Anterior cingulate cortex (tissue), 58 donors: ENCODE measurements at places on chromosomes 7 and 10.

GRCh38 chr7:42645906-42646305 lies 266.0 kb downstream of the C7orf25 start:
- no peak for DNase-seq

DNA sequence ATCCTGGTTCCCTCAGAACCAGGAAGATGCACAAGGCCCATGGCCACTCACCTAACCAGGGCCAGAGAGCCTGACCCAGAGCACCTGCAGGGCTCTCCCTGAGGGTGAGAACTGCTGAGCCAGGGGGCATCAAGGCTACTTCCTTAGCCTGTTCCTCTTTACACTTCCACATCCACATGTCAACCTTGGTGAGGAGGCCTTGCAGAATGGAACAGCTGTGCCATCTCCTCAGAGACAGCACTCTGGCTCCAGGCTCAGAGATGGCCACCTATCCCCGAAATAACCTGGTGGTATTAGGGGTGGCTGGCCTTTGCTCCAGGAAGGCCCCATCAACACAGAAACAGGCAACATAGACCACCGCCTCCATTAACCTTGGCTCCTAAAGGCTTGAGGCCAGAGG lies 473.0 kb downstream of the RPS24 start:
- DNase-seq, result no peak

DNA sequence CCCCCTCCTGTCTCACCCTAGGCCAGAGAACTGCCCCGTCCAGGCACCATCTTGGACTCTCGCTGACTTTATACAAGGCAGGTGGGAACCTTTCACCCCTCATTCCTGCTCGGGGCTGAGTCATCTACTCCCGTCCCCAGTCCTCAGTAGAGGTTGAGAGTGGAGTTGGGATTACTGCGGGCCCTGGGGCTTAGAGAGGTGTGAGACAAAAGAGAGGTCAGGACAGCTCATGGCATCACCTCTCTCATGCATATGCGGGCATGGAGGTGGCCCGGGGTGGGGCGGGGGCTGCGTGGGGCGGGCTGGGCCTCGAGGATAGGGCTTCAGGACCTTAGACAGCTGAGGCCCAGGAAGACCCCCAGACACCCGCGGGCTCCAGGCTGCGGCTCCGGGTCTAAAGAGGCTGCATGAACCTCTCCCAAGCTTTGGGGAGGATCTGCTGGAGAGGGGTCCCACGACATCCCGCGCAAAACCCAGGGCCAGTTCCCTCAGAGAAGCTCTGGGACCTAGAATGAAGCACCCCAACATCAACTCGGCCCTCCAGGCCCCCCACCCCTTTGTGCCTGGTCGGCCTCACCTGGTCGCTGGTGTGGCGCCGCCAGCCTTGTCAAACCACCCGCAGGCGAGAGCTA lies 317 bp downstream of the PDZD7 start:
- DNase-seq, result no peak

- DNase-seq, result no peak
Observed at GRCh38 chr10:86391986-86392722, 25.6 kb upstream of the GRID1 start.

DNA sequence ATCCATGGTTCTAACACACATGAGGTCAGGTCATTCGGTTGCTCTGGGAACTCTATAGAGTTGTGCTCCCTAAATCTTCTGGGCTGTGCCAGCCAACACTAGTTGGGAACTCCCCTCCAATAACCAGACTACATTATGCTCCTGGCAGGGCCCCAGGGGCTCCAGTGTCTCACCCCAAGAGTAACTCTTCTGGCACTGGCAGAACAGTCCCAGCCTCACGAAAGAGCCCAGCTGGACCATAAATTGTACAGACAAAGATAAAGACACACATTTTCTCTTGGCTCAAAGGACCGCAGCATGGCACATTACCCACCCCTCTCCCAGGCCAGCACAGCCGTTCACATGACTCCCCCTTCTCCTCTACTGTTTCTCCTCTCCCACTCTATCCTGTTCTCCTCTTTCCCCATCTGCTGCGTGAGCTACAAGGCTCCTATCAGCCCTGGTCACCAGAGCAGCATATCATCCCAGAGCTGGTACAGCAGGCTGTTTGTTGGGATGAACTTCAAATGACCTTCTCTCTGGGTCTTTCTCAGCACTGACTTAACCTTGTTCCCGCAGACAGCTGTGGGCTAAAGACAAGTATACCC lies 230.6 kb downstream of the PLXNA4 start:
- no peak for DNase-seq

DNA sequence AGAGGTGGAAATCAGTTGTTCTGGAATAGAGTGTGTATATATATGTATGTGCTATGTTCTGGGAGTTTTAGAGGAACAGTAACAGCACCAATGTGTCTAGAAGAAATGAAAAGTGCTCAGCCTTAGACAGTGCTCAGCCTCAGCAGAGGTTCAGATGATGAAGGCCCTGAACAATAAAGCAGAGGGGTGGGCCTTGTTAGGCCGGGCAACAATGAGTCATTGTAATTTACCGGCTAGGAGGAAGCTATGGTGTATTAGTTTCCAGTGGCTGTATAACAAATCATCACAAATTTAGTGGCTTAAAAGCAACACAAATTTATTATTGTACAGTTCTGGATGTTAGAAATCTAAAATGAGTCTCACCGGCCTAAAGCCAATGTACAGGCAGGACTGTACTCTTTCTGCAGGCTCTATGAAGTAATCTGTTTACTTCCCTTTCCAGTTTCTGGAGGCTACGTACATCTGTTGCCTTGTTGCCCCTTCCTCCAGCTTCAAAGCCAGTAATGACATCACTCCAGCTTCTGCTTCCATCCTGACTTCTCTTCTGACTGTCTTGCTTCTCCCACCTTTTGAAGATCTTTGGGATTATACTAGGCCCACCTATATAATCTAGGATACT lies 84.6 kb downstream of the CH25H start:
- no peak for DNase-seq

- no peak for DNase-seq
Observed at GRCh38 chr7:31494421-31494820, 19.5 kb upstream of the ITPRID1 start.

GRCh38 chr7:128003787-128004186 lies 27.4 kb downstream of the LRRC4 start:
- no peak for DNase-seq

DNA sequence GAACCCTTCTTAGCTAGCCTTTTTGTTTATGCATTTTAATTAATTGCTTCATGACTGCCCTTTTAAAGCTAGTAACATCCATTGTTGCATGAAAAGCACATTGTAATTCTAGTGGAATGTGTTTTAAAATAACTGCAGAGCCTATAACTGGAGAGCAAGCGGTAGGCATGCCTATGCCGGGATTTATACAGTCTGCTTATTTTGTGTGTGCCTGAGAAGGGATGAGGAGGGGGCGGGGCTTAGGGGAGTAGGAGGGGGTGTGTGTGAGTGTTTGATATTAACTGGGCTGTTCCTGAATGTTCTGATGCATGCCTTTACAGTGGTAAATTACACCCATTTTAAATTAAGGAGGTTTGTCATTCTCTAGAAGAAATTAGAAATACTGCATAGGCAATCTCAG lies 208.1 kb downstream of the TCF7L2 start:
- DNase-seq, result no peak

- DNase-seq, result no peak
Observed at GRCh38 chr10:88107296-88108097, 244.1 kb downstream of the PTEN start.

DNA sequence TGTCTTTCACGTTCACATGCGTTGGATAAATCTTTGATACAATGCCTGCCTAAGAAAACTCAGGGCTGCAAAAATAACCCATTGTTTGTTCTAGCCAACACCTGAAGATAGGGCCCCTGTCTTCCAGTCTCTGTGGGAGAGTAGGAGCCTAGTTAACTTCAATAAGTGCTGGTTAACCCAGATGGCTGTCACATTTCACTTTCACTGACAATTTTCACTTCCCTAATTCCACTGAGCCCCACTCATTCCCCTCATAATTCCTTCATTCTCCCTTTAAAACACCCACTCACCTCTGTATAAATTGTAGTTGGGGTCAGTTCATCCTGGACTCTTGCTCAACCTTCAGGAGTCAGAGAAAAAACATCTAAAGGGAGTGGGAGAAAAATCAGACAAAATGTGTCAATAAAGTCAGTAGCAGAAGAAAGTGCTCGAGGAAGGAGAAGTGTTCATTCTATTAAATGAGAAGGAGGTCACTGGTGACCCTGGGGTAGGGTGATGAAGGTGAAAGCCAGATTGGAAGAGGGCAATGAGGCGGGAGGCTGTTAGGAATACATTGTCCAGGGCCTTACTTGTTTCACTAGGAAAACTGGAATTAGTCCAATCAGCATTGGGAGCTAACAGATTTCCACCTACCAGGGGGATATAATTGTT lies 51.2 kb upstream of the ABI1 start:
- no peak for DNase-seq

DNA sequence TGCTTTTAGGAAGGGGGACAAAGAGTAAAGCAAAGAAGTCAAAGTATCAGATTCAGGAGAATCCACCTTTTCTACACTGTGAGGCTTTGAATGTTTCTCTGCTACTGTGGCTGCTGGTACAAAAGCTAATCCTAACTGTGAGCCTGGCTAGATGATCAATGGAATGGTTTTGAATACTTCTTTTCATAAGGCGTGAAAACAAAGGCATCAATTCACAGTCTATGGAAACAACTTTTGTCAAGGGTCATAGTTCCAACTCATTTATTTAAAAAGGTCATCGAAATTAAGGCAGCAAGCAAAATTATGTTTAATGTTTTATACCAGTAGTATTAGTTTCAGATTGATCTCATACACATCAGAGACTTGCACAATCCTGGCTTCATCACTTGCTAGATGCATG lies 118.1 kb downstream of the CTTNBP2 start:
- no peak for DNase-seq

DNA sequence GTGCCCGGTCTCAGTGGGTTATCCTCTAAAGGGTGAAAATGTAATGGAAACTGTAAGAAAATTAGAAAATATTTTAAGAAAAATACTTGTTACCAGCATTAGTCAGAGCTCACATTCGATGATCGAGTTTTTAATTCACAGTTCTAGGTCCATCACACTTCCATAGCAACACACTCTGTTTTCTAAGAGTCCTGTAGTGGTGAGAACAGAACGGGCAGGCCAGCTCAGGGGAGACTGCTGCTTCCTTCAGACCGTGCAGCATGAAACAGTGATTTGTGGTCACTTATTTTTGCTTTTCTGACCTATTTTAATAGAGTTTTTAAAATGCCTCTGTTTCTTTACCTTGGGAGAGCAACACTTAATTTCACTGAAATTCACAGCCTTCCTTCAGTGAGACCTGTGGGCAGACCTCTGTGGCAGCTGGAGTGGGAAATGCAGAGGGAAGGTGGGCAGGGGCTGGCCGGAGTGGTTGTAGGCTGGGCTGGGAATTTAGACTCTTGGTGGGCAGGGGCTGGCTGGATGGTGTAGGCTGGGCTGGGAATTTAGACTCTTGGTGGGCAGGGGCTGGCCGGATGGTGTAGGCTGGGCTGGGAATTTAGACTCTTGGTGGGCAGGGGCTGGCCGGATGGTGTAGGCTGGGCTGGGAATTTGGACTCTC lies 1.5 kb downstream of the SUN1 start:
- DNase-seq, result no peak
